ENCODE measurements at places on chromosomes 4 and X.

DNA sequence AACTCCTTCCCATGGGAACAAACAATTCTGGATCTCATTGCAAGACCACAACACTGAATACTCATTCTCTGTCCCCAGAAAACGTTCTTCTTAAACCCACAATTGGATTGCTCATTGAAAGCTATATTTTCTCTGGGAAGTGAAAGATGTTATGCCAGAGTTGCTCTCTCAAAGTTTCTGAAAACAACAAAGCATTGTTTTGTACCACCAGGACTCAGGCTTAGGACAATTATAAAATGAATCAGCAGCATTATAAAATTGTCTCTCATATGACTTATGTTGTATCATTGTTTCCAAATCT is 26.5 kb downstream of the TFDP3 start:
- no peaks in the 10 kb centered on the region for H3K27me3 ChIP-seq
- H3K27ac ChIP-seq, result no peak overlapping the region
- no peak overlapping the region for H3K4me3 ChIP-seq
- no peaks in the 10 kb centered on the region for H3K4me1 ChIP-seq

DNA sequence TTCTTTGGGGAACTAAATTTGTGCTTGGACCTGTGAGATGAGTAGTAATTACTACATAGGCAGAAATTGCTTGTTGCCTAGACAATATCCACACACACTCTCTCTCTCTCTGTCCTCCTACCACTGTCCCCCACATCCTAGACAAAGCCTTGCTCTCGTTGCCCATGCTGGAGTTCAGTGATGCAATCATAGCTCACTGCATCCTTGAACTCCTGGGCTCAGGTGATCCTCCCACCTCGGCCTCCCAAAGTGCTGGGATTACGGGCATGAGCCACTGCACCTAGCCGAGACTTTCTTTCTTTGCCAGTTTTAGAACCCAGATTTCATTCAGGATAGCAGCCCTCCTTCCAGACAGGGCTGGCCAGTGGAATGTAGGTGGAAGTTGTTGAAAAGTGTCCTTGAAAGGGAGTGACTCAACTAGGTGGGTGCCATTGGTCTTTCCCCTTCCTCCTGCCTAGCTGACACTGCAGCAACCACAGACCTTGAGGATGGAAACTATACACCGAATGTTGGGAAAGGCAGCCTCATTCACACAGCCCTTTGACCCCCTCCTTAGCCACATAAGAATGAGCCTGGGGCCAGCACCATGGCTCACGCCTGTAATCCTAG is 16.8 kb upstream of the LAP3 start:
- H3K36me3 ChIP-seq, result no peaks in the 10 kb centered on the region
- H3K4me1 ChIP-seq, result peaks cover 31% of the 10 kb centered on the region
- no peak overlapping the region for H3K27ac ChIP-seq
- H3K27me3 ChIP-seq, result no peaks in the 10 kb centered on the region
- DNase-seq, result no peak
- no peak overlapping the region for H3K4me3 ChIP-seq

GRCh38 chr4:80307774-80308465 is 27.6 kb upstream of the CFAP299 start:
- no peak for DNase-seq
- H3K4me1 ChIP-seq, result no peaks in the 10 kb centered on the region
- H3K36me3 ChIP-seq, result no peaks in the 10 kb centered on the region
- H3K27me3 ChIP-seq, result peaks cover 6% of the 10 kb centered on the region
- H3K27ac ChIP-seq, result no peak overlapping the region

DNA sequence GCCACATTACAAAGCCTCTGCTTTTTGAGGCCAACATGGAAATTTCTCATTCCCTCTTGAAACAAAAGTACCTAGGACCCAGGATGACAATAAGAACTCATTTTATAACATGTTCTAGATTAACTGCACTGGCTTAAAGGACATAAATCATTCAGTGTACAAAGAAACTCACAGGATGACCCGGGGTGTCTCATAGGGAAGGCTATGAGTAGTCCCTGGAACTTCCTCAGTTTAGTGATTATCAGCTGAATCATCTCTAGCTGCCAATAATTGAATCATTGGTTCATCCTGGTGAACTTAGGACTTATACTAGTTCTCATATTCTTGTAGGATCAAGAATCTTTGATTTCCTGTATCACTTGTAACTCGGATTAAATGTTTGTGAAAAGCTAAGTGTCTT is 95.8 kb upstream of the WDR1 start:
- H3K36me3 ChIP-seq, result no peaks in the 10 kb centered on the region
- H3K27ac ChIP-seq, result no peak overlapping the region
- no peaks in the 10 kb centered on the region for H3K27me3 ChIP-seq
- no peaks in the 10 kb centered on the region for H3K4me1 ChIP-seq
- no peak for DNase-seq

- no peaks in the 10 kb centered on the region for H3K27me3 ChIP-seq
- no peak overlapping the region for H3K4me3 ChIP-seq
- H3K4me1 ChIP-seq, result no peaks in the 10 kb centered on the region
- no peak overlapping the region for H3K27ac ChIP-seq
These were observed 25.9 kb downstream of the RNF175 start for GRCh38 chr4:153733751-153734448.

All from liver (tissue), 10 donors.